ENCODE measurements at places on chromosomes 7 and 10.

- no peak for DNase-seq
These were observed 34.0 kb upstream of the DNMBP start for GRCh38 chr10:100043796-100044195.

- no peak for DNase-seq
These were observed 13.6 kb downstream of the LOXL4 start for GRCh38 chr10:98254234-98254974.

DNA sequence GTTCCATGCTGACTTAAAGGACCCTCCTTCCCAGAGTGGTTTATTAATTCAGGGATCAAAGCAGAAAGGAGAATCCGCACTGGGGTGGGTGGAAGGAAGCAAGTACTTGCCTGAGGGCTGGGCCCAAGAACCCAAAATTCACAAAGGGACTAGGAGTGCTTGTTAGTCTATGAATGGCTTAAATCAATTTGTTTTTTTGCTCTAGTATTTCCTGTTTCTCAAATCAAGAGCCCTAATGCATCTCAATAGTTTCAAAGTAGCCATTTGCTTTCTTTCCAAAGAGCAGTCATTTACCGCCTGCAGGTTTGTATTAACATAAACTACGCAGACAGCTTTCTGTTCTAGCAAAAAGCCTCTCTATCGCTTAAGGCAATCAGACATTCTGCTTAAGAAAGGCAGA, 44.2 kb upstream of the SLC35G1 start:
- DNase-seq, result no peak

DNA sequence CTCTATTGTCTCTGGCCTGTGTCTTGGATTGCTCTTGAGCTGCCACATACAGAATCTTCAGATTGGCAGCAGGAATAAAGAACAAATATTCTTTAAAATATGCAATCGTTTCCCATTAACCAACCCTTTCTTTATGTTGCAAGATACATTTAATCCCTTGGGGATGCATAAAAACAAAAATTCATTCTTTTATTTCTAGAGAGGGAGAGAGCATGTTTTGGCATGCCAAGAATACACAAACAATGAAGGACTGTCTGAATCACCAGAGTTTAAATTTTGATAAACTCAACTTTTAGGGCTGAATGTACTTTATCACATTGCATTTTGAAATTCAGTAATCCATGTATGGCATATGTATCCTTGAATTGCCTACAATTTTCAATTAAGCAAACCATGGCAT, 154.3 kb upstream of the SEMA3D start:
- no peak for DNase-seq

GRCh38 chr10:87500646-87501048, 4.0 kb upstream of the MINPP1 start:
- DNase-seq, result no peak

DNA sequence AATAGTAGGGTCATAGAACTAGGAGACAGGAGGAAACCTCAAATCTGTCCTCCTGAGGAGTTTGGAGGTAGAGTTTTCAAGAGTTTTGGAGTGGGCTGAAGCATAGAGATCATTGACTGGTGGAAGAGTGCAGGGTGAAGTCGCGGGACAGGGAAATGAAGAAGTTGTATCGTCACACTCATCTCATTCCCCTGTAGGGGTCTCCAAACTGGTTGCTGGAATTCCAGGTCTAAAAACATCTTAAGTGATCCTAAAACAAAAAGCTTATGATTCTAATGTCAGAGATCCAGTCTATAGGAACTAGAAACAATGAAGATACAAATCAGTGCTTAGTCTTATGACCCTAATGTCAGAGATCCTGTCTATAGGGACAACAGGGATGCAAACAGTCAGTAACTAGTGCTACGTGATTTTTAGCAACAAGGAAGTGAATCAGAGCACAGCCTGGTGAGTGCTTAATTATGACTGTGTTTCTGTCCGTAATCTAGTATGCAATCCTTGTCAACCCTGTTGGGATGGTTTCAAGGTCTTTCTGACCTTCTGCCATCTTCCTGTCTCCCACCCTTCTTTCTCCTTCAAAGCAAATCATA, 139.4 kb downstream of the SKIDA1 start:
- DNase-seq, result no peak

- DNase-seq, result no peak
These were observed 13.4 kb downstream of the HIP1 start for GRCh38 chr7:75725306-75725705.

DNA sequence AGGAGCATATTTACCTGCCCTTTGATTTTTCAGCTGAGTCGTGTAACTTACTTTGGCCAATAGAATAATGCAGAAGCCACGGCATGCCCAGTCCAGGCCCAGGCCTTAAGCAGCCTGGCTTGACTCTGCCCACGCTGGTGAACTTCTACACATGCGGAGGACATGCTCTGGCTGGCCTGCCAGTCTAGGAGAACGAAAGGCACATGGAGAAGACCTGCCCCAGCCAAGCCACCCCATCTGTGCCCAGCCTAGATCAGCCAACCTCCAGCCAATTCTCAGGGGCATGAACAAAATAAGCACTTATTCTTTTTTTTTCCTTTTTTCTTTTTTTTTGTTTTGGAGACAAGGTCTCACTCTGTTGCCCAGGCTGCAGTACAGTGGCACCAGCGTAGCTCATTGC, 112.7 kb upstream of the NANOS1 start:
- DNase-seq, result no peak

DNA sequence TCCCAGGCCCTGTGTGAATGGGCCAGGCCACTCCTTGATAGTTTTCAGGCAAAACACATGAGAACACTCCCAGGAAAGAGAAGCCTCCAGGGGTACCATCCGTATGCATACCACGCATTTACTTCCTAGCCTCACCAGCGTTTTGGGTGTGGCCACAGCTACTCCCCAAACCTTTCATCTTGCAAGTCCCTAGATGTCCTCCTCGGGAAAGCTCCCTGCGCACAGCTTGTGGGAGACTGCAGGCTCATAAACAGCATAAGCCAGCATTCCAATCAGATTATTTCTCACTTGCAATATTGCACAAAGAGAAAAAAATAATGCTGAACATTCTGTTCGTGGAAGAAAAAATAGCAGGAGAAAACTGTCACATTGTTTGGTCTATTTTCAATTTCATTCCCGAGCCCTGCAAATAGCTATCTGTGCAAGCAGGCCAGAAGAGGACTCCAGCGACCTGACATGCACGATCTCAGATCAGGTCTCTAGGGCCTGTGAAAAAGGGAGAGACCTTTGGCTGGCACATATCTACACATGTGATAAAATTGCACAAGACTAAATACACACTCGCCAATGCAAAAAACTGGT, 175.6 kb downstream of the PLXNA4 start:
- DNase-seq, result no peak

DNA sequence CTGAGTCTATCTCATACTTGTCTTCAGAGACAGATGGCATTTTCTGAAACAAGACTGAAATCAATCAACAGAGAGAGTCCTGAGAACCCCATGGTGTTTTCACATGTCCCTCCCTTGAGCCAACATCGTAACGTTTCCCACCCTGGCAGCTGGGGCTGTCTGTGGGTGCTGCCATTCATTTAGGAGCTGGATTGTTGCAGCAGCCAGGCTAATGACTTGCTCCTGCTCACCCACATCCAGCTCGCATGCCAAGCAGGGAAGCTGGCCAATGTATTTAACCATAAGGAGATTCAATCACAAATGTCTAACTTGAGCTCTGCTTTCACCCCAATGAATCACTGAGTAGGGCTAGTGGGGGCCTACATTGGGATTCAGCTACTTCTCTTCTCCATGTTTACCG, 146.1 kb downstream of the ADRA2A start:
- DNase-seq, result no peak

DNA sequence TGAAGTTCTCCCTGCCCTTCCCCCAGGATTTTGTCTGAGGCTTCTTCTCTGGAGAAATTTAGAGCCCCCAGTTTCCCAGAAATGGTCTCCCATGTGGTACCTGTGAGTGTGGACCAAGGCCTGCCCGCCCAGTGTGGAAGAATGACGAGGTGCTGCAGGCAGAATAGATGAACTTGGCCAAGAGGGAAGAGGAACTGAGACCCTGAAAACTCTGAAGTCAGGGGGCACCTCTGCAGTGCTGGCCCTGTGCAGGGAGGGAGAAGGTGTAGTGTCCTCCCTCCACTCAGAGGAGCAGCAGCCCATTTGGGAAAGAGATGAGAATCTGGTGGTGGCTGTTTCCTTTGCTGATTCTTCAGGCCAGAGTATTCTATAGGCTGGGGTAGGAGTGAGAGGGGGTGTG, 115.2 kb upstream of the PCGF5 start:
- DNase-seq, result no peak

DNA sequence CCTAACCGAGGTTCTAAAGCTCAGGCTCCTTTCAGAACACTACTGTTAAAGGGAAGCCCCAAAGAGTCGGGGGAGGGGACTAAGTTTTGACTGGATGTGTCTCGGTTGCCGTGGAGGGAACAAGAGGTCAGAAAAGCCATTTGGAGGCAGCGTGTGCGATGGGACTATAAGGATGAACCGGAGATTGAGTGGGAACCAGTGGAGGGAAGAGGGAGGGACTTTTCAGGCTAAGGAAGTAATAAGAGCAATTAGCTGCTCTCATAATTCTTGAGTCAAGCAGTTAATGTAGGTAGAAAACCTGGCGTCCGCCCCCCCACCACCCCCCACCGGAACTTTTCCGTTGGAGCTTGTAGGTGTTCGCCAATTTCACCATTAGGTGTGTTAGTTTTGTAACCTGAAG, 491 bp upstream of the AKAP9 start:
- DNase-seq, result no peak

- no peak for DNase-seq
These were observed 2.3 kb downstream of the ERLIN1 start for GRCh38 chr10:100183481-100183880.

GRCh38 chr7:35755711-35756110, 45.1 kb upstream of the SEPTIN7 start:
- no peak for DNase-seq

DNA sequence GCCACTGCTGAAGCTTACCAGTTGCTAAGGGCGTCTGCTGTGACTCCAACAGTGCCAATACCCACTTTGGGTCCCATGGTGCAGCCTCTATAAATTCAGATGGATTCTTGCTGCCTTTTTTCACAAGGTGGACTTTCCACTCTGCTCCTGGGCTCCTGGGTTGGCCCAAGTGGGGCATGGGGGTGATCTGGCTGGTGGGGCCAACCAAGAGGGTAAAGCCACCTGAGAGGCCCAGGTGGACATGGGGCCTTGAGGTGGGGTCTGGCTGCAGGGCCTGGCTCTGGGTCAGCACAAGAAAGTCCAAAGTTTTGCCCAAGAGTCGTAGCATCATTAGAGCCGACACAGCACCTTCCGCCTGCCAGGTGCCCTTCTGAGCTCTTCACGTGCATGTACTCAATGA, 105.2 kb upstream of the KDM7A start:
- no peak for DNase-seq

GRCh38 chr7:131328377-131329175, 900 bp downstream of the MKLN1 start:
- no peak for DNase-seq

GRCh38 chr7:69764147-69764546, 165.9 kb downstream of the AUTS2 start:
- DNase-seq, result no peak

DNA sequence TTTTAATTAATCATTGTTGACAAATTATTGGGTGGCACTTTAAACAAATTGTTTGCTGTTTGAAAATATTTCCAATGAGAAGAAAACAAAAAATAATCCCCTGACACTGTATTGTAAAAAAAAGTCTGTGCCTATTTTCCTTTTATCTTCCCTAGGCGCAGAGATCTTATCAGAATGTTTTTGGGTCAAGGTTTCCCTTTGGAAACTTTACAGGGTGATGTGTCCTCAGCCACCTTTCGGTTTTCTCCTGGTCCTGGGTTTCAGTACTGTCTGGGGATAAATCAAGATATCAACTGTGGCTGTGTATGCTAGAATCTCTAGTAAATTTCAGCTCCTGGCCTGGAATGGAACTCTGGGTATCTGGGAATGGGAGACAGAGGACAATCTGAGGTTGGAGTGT, 1.4 kb downstream of the ZNF107 start:
- DNase-seq, result no peak

GRCh38 chr7:522071-522950, 2.7 kb upstream of the PDGFA start:
- no peak for DNase-seq
